ENCODE measurements at places on chromosomes 6 and 20. TPM values are rescaled to one million over a fixed set of nuclear protein-coding genes. Genes with fewer than 3 reads are reported as not detected.
A peak's percentile ranks its signal among the peaks of the same experiment; 100 is the strongest.

GRCh38 chr6:52221302-52221701, 23.0 kb downstream of the IL17F start:
- peak; percentile 77 for DNase-seq

- DNase-seq = no peak
These were observed 135.0 kb downstream of the FOXA2 start for GRCh38 chr20:22449188-22449973.

The SEMG1 gene
- not detected for total RNA-seq

The ADAM33 gene
- total RNA-seq = 3.6 TPM

DNA sequence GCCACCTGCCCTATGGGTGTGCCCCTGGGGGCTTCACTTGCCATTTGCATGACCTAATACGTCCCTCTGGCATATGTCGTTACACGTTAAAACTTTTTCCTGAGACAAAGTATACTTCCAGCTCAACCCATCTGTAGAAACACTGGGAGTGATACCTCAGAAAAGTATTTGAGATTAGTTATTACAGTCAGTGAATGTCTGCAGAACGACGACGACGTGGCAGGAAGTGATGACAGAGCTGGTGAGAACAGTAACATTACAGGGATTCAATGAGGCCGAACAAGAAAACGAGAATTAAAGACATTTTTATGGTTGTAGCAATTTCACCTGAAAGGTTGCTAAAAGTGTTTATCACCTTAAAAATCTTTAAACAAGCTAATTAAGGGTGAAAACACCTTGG, 40.2 kb downstream of the SASH1 start:
- DNase-seq = no peak

The GSTA2 gene
- total RNA-seq = not detected

The CGA gene
- not detected for total RNA-seq

The FOXS1 gene
- total RNA-seq = 0.24 TPM

- no peak for DNase-seq
These were observed 41.0 kb upstream of the MRPS18A start for GRCh38 chr6:43728586-43728985.

- DNase-seq = no peak
These were observed 132.2 kb downstream of the ARID1B start for GRCh38 chr6:156909212-156910010.

DNA sequence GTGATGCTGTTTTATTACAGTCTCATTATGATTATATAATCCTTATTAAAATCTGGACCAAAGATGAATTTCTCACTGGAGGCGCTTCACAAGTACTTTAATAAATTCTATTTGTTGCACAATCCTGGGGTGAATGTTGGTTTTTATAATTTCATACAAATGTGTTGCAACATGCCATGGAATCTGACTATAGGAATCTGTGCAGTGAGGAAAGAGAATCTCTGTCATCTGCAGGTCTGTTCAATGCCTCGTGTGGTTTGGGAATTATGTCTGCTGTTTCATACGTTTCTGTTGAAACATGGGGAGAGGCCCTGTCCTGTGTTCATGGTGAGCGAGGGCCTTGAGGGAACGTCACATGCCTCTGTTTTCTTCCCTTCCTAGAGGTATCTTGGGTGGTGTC, 277.3 kb downstream of the CDH4 start:
- DNase-seq = no peak

The TBX18 gene
- total RNA-seq = 9.1 TPM

- no peak for DNase-seq
These were observed 145.0 kb downstream of the ZDHHC14 start for GRCh38 chr6:157525918-157526425.

The CRISP2 gene
- not detected for total RNA-seq

DNA sequence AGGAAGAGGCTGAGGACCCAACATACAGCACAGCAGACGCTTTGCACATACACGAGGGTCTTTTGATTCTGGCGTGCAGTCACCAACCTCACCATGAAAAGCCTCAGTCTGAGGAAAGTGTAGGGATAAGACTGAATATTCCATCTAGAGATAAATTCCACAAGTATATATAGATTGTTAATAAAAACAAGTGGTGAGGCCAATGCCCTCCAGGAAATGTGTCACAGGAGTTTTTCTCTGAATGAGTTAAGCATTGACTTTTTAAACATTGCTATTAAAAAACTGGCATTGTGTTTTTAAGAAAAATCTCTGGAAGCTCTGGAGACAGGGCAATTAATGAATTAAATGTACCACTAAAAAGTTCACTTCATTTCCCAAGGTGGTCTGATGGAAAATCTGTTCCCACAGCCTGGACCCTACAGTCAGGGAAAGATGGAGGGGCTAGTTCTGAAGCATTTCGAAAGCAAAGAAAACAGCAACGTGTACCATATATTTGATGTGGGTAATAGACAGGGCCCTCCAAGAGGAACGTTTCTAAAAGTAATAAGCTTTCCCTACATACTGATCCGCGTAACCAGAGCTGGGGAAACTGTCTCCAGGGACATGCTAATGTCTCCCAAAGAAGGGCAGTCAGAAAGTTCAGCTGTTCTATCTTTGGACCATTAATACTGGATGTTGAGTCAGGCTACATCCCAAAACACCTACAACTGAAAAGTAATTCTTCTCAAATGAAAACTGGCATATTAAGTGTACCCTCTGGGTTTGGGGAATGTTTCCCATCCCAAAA, 301.1 kb downstream of the FOXC1 start:
- DNase-seq = peak; percentile 15

DNA sequence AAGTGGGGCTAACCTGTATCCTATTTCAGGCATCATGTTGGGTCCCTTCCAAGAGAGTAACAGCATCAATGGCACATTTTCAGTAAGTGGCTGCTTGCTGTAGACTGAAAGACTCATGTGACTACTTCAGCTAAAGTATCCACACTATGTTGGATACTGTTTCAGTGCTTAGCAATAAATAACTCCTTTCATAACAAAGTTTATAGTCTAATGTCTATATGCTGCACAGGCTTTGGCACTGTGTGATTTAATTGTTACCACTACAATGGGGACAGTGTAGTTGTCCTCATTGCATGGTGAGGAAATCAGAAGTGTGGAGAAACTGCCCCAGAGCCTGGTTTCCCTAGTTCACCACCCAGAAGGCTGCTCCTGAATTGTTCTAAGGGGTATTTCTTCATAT, 318.0 kb upstream of the PTCHD4 start:
- peak; percentile 29 for DNase-seq

- DNase-seq = no peak
These were observed 120.7 kb downstream of the TSHZ2 start for GRCh38 chr20:53092772-53093300.

DNA sequence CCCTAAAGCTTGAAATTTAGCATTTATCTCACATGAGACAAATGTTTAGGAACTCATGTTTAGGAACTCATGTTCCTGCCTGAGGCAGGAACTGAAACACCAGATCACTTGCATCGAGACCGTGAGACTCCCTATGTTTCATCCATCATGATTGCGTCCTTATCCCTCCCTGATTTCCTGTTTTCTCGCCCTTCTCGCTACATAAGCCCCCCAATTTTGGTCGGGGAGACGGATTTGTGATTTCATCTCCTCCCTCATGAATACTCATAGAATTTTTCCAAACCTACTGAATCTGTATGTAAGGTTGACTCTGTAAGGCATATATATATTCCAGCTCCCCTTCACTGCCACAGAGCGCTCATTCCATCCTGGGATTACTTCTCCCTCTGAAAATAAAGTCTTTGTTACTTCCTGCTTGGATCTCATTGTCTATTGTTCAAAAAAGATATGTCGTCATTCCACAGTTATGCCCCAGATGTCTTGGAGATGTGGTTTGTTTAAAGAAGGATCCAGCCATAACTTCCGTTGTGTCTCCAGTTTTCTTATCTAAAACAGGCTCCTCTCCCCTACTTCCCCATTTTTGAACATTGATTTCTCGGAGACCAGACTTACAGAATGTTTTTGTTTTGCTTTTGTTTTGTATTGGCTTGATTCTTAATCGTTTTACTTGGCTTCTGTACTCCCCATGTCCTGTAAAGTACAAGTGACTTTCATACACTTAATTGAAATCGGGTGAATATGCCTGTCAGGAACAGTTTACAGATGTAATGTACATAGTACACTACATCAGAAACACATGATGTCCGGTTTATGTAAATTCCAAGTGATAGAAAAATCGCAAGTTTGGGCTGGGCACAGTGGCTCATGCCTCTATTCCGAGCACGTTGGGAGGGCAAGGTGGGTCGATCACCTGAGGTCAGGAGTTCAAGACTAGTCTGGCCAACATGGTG, 118.7 kb downstream of the HFE start:
- peak; percentile 91 for DNase-seq

The PGC gene
- not detected for total RNA-seq

- no peak for DNase-seq
These were observed 5.0 kb downstream of the SLC29A1 start for GRCh38 chr6:44228433-44228832.

GRCh38 chr6:16302721-16303552, 64.5 kb downstream of the GMPR start:
- DNase-seq = no peak

- DNase-seq = peak; percentile 48
These were observed 45.5 kb upstream of the SUPT3H start for GRCh38 chr6:45423111-45423823.

- DNase-seq = no peak
These were observed 999 bp upstream of the PIM1 start for GRCh38 chr6:37168811-37169495.

DNA sequence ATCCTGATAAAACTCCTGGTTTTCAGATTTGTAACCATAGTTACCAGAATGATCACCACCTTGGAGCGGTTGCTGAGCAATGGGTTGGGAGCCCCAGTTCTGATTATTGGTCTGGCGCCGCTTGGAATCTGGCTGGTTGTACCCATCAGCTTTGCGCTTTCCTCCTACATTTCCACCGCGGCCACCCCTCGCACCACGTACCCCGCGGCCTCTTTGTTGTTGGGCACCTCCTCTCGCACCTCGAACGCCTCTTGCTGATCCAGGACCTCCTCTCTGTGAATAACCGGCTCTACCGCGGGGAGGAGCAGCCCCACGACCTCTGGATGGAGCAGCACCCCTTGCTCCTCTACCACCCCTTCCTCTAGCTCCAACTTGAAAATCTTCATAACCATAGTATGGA, 21.1 kb upstream of the SNX14 start:
- no peak for DNase-seq

The CSNK2A1 gene
- total RNA-seq = 146 TPM

- DNase-seq = no peak
These were observed 61.9 kb downstream of the ECT2L start for GRCh38 chr6:138857775-138858174.

GRCh38 chr20:63071541-63072181, 64.9 kb upstream of the BHLHE23 start:
- DNase-seq = peak; percentile 68

DNA sequence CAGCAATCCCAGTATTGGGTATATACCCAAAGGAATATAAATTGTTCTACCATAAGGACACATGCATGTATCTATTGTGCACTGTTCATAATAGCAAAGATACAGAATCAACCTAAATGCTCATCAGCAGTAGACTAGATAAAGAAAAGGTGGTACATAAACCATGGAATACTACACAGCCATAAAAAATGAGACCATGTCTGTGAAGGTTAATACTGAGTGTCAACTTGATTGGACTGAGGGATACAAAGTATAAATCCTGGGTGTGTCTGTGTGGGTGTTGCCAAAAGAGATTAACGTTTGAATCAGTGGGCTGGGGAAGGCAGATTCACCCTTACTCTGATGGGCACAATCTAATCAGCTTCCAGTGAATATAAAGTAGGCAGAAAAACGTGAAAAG, 86.9 kb downstream of the MAN1A1 start:
- DNase-seq = no peak

DNA sequence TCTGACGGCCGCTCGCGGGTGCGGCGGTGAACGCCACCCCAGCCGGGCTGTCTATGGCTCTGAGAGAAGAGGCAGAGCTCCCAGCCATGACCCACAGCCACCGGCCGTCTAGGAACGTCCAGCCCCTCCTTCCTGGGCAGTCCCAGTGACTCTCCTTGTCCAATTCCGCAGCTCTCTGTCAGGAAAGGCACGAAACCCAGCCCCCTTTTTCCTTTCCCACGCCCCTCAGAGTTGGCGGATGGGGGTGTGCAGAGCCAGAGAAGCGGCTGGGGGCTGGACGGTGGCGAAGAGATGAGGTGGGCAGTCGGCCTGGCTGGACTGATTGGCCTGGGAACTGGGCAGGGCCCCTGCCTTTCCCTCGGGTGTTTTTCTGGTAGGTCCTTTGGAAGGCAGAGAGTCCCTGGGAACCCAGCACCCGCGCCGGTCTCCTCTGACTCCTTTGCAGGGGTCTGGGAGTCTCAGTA, 1.5 kb downstream of the EBF4 start:
- no peak for DNase-seq

The DACT2 gene
- not detected for total RNA-seq

The RTF2 gene
- 177 TPM for total RNA-seq

The RBPJL gene
- not detected for total RNA-seq

DNA sequence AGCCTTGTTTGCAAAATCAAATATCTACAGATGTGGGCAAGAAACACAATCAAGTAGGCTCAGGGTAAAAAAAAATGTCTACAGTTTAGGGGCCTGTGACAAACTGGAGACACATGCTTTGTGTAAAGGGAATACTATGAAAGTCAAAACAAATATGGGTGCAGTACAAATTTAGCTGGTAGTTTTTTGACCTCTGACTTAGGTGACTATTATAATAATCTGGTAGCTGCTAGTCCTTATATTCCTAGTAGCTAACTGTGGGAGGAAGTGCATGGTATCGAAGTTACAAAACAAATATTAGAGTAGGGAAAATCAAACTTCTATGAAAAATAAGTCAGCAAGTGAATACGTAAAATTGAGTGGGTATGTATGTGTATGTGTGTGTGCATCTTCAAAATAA, 35.4 kb downstream of the CYP24A1 start:
- no peak for DNase-seq

DNA sequence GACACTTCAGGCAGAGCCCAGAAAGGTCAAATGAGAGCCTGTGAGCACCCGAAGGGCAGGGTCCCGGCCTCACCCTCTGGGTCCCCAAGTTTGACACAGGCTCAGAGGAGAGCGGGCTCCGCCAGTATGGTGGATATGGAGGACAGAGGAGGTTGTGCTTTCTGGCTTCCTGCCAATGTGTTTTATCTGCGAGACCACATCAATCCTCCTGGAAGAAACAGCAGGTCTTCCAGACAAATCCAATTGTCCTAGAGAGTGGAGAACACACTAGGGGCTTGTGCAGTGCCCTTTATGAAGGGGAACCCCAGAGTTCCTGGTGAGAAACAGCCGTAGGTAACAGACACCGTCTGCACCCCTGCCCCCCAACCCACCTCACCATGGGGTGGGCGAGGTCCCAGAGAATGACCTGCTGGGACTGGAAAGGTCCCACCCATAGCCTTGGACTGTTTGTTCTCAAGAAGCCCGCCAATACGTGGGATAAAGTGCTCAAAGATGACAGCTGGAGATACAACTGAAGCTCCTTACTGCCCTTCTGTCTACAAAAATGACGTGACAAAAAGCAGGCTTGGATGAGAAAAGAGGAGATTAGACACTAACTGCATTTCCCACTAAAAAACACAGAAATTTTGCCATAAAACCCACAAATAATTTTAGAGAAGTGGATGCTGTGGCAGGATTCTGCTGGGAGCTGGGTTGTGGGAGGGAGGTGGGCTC, 23.9 kb upstream of the SSTR4 start:
- DNase-seq = no peak

GRCh38 chr20:25859649-25860530, 163.2 kb upstream of the ZNF337 start:
- DNase-seq = peak; percentile 84

Measured in RPMI7951 (cell line).